ENCODE measurements at places on chromosomes 3 and 15.

DNA sequence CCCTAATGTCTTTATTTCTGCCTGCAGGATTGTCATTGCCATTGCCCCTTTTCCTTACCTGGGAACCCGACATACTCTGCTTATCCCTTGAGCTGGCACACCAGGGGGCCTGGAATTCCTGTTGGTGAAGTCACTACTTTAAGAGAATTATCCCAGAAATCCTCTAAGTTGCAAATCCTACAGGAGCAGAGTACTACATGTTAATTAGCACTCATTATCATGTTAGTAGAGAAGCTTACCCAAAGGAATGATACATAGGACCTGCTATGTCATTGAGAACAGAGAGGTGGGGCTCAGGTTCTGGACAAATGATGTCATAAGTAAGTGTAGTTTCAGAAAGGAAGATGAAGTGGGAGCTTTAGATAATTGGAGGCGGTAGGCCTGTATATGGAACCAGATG, 27.4 kb downstream of the SCG5 start:
- DNase-seq, result no peak

DNA sequence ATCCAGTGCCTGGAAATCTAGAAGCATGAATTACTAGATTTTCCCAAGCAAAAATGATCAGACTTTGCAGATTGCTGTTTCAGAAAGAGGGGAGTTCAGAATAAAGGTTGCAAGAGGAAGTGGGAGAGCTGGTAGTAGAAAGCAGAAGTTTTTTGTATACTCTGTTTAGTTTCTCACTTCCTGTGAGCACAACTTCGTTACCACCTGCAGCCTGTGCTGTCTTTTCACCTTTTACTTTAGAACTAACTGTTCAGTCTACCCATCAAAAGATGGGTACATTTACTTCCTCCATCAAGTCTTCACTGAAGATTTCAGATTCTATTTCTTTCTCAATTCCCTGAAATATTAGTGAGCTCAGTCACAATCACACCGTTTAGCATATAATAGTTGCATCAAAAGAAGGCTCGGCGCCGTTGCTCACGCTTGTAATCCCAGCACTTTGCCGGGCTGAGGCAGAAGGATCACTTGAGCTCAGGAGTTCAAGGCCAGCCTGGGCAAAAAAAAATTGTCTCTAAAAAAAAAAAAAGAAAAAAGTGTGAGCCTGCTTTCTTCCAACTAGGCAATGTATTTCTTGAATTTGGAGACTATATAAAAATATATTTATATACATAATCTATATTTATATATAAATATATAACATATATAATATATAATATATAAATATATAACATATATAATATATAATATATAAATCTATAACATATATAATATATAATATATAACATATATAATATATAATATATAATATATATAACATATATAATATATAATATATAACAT, 1.8 kb upstream of the CEP97 start:
- no peak for DNase-seq

GRCh38 chr15:48507416-48508065, 138.0 kb downstream of the FBN1 start:
- no peak for DNase-seq

DNA sequence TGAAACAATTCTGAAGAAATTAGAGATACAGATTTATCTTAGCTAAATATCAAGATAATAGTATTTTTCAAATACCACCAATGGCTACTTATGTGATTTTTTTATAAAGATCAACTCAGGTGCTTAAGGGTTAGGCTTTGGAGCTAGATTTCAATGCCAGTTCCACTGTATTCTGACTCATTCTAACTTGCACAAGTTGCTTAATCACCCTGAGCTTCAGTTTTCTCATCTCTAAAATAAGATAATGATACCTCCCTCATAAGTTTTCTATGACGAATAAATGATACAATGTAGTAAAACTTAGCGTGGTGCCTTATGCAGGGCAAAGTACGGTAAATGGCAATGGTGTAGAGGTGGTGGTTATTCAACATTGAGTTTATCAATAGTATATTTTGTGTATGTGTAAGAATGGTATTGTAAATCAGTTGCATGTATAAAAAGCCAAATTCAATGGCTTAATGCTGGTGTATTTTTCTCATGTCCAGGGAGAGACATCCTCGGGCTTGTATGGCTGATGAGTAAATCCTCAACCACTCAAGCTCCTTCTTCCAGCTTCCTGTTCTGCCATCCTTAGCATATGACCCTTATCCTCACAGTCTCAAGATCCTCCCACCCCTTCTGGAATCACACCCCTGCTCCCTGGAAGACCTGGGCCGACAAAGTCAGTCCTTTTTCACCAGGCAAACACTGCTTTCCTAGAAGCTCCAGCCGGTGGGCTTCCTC, 505.9 kb upstream of the CFAP20DC start:
- no peak for DNase-seq

DNA sequence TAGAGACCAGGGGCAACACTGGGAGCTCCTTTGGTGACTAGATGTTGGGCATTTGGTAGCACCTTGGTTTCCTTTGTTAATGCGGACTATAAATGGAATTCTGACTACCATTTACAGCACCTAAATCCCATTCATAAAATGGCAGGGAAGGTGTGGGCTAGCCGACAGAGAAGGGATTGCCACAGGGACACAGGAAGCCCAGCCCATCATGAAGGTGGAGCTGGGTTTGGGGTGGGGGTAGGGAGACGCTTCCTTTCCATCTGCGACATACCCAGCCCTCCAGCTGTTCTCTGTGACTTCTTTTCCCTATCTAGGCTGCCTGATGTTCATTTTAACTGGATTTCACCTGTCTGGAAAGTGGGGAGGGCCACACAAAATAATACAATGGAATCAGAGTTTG, 21.0 kb downstream of the ABHD2 start:
- DNase-seq, result no peak

GRCh38 chr15:76904461-76905012, 603 bp downstream of the SCAPER start:
- DNase-seq, result no peak

DNA sequence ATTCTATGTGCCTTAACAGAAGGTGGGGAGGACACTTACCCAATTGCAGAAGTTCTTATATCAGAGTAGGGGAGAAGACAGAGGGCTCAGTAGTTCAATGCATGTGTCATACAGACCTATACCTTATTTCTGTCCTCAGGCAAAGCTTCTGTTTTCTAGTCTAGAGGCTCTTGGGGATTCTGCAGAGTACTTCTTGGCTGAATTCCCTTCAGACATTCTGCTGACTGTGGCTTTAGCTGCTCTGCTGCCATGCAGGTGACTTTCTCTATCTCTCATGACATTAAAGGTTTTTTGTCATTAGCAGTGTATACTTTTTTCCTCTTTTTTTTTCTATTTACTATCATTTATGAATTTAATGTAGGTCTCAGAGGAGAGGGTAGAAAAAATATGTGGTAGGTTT, 172.8 kb upstream of the PLSCR5 start:
- DNase-seq, result no peak

DNA sequence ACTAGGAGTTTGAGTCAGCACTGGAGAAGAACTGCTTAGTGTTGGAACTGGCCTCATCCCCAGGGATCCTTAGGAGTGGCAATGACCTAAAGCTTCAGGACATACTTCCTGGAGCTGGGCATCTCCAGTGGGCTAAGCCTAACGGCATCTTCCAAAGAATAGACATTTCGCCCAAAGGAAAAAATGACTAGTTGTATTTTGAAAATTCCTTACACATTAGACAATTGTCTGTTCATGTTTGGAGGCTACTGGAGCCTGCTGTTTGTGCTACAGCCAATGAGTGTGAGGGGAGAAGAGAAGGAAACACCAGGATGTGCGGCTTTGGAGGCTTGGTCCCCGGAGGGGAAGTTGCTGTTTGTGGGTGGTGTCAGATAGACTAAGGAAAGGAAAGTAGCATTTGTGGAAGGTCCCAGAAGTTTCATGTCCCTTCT, 77.6 kb downstream of the POLR2M start:
- no peak for DNase-seq

DNA sequence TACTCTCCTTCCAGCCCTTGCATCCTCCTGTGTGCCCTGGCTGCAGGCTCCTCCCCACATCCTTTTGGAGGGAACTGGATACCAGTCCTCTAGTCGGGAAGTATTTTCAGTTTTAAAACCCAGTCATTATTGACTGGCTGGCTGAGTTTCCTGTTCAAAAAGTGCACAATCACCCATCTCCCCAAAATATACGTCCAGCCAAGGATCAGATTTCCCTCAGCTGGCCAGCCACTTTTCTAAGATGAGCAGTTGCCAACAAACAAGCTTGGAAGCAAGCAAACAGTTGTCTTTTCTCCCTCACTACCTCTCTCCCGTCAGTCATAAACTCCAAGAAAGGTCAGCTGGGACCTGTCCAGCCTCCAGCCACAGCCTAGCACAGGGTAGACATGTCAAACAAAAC, 147.7 kb upstream of the GALNT15 start:
- no peak for DNase-seq

- DNase-seq, result no peak
Observed at GRCh38 chr15:82043796-82044372, 1.9 kb downstream of the MEX3B start.

DNA sequence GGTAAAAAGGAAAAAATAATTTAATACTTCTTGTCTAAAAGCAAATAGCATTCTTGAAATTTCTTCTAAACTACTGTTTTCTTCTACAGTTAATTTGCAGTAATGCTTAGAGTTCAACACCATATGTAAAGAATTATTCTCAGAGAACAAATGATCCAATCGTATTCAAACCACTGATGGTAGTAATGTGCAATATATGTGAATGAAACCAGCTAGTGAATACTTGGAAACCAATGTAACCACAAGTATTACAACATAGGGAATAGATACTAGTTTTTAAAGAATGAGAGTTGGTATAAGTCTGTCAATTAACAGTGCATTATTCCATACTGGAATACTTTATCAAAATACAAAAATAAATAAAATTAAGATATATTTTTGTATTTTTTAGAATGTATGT, 850.0 kb downstream of the DIPK2A start:
- DNase-seq, result no peak

- DNase-seq, result no peak
Observed at GRCh38 chr3:11006986-11007933, 14.7 kb downstream of the SLC6A1 start.

DNA sequence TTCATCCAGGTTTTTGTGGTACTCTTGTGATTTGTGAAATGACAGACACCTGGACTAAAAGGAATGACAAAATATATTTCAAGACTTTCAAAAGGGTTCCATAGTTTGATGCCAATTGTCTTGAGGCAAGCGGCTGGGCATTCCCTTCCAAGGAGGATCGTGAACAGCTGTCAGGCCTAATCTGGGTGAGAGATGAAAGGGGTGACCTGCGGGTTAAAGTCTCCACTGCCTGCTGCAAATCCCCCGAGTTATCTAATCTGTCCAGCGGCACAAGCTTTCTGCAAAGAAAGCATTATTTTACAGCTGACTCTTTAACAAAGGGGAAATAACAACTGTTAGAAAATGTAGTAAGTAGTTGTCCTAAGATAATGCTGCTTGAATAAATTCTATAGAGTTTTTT, 128.7 kb upstream of the MB21D2 start:
- DNase-seq, result no peak

GRCh38 chr3:43733459-43734384, 43.0 kb downstream of the ABHD5 start:
- no peak for DNase-seq

- DNase-seq, result no peak
Observed at GRCh38 chr3:25768851-25769250, 14.4 kb downstream of the NGLY1 start.

DNA sequence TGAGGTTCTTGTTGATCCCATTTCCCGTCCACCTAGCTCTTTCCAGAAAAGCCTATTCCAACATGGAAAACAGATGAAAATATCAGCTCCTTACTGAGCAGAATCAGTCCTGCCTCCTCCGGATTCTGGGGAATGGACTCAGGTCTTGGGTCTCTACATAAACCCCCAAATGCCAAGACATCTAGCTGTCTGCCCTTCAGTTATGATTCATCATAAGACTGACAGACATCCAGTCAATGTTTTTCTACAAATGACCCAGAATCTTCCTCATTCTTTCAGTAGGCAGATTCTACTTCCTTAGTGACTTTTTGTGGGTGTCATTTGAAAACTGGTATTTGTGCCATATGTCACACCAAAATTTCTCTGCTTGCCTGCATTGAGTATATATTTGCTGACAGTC, 103.0 kb upstream of the TGFBR2 start:
- no peak for DNase-seq

DNA sequence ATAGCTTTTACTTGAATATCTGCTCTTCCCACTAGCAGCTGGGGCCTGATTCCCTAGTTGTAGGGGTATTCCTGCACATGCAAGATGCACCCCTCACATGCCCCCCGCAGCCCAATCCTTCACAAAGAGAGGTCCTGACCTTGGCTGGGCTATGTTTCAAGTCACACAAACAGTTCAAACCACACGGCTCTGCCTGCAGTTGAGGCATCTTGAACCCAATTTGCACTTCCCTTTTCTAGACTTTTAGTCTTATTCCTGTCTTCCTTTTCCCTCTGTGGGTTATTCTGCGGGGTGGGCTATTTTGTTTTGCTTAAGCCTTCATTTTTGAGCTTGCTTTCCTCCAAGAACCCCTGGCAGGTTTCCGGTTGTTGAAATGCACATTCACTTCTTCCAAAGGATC, 13.3 kb upstream of the CCR1 start:
- no peak for DNase-seq

DNA sequence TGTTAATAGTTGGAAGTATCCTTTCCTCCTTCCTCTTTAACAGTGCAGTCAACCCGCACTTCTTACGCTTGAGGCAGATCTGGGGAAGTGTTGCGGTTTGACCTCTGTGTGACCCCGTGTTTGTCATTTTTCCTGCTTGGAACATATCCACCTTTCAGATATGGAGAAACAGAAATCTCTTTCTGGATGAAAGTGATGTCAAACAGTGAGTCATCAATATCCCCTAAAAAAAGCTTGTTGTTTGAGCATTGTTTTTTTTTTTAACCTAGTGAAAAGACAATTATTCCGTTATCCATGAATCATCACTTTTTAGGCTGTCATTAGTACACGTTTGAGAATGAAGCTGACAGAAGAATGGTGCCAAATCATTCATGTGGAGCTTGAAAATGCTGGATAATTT, 293.7 kb downstream of the ARPP21 start:
- no peak for DNase-seq

- DNase-seq, result no peak
Observed at GRCh38 chr3:124048967-124049798, 57.3 kb upstream of the ROPN1 start.

DNA sequence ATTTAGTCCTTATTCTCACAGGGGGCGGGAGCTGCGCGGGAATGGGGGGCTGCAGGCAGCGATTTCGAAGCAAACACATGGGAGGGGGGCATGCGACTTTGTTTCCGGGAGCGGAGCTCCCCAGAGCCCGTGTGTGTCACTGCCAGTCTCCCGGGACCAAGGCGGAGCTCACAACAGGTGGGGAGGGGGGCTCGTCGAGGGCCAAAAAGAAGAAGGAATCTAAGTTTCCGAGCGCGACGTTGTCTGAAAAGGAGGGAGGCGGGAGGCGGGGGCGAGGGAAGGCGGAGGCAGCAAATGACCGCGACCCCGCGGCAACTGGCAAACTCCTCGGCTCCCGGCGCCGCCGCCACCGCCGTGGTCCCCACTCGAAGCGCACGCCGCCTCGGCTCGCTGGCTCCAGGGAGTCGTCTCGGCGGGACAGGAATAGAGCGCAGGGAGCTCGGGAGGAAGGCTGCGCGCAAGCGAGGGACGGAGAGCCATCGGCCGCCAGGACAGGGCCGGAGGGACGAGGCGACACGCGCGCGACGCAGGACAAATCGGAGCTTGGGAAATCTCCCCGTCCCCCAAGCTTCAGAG, 1.4 kb downstream of the FOXP1 start:
- DNase-seq, result peak; percentile 55

Data from stimulated activated CD4-positive, alpha-beta T cell treated with anti-CD3 and anti-CD28 coated beads, Interleukin-4, amount 100 ng/mL, for 4 hours (primary cell).